ENCODE measurements at places on chromosomes 16 and 17.

- no peak for DNase-seq
These were observed 91.3 kb downstream of the NDE1 start for GRCh38 chr16:15741207-15741871.

GRCh38 chr16:69486724-69487123, 62.3 kb downstream of the CYB5B start:
- no peak for DNase-seq

GRCh38 chr16:79601092-79601930, 774 bp upstream of the MAF start:
- DNase-seq, result peak; percentile 71

DNA sequence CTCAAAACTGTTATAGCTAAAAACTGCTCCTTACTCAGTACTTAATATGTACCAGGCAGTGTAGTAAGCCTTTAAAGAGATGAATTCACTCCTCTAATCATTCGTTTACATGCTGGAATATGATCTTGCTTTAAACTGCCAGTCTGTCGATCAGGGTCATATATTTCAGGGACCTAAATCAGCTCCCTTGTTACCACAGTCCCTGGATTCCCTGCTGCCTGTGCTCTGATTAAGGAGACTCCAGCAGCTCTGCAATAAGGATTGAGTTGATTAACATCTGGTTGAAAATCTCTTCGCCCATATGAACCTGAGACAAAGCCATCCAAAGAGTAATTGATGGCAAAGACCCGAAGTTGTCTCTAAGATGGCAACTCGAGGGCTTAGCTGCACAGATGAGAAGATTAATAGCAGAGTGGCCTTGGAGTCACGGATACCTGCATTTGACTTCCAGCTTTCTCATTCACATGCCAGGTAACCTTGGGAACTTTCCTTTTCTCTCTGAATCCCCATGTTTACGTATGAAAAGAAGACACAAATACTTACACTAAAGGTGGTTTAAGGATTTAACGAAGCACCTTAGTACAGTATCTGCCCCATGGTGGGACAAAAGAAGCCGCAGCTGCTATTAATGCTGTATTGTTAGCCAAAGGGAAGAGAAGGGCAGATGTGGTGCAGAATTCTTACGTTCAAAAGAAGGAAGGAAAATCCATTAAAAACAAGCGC, 68.2 kb downstream of the VAT1L start:
- DNase-seq, result no peak

DNA sequence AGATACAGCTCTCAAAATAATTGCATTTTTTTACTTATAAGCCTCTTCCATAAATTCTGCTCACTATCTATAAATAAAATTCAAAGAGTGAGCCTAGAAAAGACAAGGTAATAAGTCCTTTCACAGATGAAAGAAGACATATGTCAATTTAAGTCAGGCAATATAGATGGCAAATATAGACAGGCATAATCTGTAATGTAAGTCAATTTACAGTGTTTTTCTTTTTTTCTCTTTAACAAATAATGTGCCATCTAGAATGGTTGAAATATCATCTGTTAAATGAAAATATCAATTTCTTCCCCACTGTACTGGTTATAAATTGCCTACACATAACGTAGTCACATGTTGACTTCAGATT, 1409.2 kb upstream of the GOT2 start:
- DNase-seq, result no peak

- no peak for DNase-seq
These were observed 9.6 kb upstream of the CPD start for GRCh38 chr17:30368912-30369720.

DNA sequence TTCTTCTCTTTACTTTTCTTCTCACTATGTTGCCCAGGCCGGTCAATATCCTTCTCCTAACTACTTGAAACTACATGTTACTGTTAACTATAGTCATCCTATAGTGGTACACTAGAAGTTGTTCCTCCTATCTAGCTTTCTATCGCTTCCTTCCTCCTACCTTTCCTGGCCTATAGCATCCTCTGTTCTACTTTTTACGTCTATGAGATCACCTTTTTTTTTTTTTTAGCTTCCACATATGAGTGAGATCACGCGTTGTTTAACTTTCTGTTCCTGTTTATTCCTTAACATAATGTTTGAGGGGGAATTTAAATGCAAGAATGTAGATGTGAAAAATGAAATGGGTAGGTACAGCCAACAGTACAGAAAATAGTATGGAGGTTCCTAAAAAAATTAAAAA, 30.5 kb upstream of the YPEL2 start:
- no peak for DNase-seq

- DNase-seq, result no peak
These were observed 34.6 kb downstream of the RGS9 start for GRCh38 chr17:65171752-65172151.

DNA sequence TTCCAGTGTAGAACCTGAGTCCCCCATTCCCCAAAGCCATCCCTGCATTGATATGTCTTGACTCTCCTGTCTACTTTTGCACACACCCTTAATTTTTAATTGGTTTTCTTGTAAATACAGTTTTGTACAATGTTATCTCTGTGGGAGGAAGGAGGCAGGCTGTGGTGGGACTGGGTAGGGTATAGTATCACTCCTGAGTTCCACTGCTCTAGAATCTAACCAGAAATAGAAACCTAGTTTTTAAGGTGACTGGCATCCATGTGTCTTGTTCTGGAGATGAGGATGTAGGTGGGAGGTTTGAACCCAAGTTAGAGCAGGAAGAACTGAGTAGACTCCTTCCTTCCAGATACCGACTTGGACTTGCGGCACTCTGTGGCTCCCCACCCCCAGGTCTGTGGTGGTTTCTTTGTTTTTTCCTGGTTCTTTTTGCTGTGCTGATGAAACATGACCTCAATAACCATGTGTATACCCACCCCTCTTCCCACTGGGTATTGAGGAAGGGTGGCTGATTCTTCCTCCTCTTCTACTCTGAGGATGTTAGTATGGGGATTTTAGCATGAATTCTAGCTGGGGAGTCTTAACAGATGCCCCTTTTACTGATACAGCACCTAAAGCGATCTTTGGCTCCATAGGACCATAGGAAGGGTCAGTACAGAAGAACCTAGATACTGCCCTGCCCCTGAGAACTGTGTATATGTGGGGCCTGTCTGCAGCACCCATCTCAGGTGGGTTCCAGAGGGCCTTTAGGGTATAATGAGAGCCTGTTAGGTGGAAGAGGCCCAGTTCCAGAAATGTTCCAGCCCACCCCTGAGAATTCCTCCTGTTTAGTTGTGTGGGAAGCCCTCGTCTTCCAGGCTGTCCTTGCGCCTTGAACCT, 48.7 kb downstream of the SF3B3 start:
- no peak for DNase-seq

DNA sequence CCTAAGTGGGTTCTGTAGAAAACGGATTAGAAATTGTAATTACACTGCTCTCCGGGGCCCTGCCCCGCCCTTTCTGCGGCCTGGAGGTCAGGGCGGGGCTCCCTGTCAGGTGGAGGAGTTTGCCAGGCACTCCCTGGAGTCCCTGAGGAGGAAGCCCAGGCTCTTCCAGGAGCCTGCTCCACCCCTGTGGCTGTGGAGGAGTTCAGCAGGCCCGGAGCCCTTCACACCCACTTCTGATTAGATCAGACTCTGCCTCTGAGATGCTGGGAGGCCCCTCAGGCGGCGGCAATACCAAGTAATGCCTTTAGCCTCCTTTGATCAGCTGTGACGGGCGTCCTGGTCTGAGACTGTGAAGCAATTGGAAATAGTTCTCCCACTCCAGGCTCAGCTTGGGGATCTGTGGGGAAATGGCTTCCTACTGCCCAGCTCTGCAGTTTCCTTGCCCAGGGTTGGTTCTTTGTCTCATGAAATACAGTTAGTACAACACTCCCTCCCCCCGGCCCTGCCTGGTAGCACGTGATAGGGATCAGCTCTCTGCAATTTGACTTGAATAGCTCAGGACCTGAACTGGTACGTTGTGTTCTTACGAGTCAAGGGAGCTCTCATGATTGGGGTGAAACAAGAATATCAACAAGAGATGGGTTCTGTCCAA, 22.3 kb downstream of the BAIAP2 start:
- DNase-seq, result peak; percentile 54

- peak; percentile 71 for DNase-seq
These were observed 6.7 kb upstream of the SLC25A39 start for GRCh38 chr17:44331249-44331760.

DNA sequence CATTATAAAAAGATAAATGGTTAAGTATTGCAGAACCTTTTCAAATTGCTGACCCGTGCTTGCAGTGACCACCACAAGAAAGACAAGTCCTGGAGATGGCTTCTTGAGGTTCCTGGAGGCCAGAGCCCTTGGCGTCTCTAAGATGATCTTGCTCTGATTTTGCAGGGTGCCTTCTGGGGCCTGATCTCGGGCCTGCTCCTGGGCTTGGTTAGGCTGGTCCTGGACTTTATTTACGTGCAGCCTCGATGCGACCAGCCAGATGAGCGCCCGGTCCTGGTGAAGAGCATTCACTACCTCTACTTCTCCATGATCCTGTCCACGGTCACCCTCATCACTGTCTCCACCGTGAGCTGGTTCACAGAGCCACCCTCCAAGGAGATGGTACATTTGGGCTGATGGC, 63.0 kb downstream of the SLC5A11 start:
- no peak for DNase-seq

DNA sequence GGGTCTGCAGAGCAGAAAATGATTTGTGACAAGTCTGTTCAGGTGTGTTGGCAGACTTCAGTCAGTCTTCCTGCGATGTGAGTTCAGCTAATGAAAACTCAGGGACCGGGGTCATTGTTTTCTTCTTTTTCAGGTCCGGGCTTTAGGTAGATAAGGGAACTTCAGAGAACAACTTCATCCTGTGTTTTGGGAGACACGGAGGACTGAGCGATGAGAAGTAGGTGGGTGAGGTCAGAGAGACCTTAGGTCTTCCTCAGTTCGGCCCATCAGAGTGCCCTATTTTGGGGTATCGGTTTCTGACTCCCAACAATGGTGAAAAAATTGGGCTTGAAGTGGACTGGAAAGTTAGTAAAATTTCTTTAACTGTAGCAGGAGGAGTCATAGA, 88.9 kb upstream of the ATF7IP2 start:
- DNase-seq, result no peak

DNA sequence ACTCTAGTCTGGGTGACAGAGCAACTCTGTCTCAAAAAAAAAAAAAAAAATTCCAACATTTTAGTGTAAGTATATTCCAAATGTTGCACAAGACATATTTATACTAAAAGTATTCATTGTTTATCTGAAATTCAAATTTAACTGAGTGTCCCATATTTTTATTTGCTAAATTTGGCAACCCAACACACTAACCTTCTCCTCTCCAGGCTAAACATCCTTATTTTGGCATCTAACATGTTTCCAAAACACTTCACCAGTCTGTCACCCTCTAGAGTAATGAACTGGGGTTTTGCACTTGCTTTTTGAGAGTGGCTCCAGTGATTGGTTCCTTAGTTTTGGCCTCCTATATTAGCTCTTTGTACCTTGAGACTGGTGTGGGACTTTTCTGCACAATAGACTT, 243.4 kb upstream of the SALL1 start:
- no peak for DNase-seq

GRCh38 chr17:76598004-76598439, 12.4 kb upstream of the ST6GALNAC2 start:
- no peak for DNase-seq

DNA sequence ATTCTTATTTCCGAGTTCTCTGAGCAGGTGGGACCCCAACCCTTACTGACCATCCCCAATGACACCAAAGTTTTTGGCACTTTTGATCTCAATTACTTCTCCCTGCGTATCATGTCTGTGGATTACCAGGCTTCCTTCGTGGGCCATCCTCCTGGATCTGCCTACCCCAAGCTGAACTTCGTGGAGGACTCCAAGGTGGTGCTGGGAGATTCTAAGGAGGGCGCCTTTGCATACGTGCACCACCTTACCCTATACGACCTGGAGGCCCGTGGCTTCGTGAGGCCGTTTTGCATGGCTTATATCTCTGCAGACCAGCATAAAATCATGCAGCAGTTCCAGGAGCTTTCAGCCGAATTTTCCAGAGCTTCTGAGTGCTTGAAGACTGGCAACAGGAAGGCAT, 868 bp downstream of the SMCR8 start:
- no peak for DNase-seq

DNA sequence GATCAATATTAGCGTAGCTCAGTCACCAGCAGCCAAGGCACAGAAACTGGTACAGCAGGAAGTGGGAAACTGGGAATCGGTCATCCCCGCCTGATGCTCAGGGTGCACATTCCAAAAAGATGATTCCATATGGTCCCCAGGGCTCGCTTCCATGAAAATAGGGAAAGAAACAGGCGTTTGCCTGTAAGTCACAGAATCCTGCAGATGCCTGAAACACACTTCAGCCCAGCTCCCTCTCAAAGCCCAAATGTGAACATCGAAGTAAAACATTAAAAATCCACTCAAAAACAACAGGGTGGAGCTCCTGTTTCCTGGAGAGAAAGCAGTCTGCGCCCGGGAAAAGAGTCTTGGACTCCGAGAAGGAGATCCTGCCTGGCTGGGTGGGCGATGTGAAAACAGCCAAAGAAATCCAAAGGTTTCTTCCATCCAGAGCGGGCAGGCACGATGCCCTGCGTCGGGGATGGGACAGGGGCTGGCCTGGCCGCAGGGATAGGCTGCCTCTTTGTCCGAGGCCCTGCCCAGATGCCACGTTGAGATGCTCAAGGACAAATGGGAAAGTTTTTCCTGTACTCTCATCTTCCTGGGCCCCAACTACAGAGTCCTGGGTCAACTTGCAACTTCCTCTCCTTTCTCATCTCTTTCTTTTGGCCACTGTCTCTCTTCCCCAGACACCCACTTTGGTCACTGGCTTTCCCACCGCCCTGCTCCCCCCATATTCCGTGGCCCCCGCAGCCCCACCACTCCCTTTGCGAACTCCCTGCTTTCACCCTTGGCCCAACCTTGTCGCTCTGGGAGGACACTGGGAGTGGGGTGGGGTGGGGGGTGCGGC, 743 bp downstream of the WIPI1 start:
- DNase-seq, result peak; percentile 75

GRCh38 chr17:27915709-27916108, 22.5 kb upstream of the LYRM9 start:
- DNase-seq, result no peak

- DNase-seq, result no peak
These were observed 71.1 kb downstream of the RPGRIP1L start for GRCh38 chr16:53632526-53632925.

GRCh38 chr16:89705006-89705405, 3.5 kb upstream of the SPATA2L start:
- DNase-seq, result no peak

GRCh38 chr17:34609210-34609609, 29.8 kb downstream of the TMEM132E start:
- no peak for DNase-seq

DNA sequence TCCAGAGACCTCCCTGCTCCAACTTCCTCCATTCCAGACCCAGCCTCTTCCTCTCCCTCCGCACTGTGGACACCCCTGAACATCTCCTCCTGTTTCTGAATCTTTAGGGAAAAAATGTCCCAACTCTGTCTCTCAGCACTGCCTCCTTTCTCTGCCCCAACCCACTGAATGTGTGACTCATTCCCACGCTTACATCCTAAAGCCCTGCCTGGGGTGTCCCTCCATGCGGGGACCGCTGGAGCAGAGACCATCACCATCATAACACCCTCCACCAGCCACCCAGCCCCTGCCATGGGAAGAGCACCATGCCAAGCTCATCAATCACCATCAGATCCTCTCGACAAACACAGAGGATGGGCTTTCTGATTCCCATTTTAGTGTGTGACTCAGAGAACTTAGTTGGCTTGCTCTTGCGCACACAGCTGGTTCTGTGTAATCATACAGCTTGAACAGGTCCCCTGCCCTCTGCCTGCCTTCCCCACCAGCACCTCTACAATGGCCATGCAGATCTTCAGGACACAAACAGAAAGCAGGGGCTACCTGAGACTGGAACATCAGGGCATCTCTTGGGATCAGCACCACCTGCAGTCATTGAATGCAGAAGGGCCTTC, 10.7 kb downstream of the RPRML start:
- no peak for DNase-seq

GRCh38 chr16:35598696-35599332, 2139.4 kb downstream of the TP53TG3F start:
- DNase-seq, result no peak
